ENCODE measurements at places on chromosomes 7 and 10.

DNA sequence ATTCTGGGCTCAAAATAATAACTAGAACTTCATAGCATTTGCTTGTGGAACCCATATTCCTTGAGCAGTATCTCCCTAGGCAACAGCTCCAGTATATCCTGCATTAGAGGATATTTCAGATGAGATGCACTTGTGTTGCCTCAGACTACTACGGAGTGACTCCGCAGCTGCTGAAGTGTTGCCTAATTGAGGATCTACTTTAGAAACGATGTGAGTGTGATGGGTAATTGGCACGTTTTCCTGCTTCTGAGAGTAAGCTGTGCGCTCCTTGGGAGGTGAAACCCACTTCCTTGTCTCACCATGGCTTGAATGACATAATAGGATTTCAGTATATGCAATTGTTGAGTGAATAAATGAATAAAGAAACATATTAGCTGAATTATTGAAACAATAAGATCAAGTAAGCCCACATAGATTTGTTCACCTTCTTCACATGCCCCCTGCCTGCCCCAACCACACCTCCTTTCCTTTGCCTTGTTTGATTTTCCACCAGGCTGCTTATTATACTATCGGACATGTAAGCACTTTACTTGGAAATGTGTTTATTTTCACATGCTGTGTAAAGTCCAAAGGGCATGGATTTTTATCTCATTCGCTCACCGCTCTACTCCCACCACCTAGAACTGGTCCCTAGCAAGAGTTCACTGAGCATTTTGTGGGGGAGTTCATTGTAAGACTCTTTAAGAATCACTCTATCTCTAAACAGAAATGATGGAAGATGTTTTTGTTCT lies 303.8 kb downstream of the KCNMA1 start:
- DNase-seq = no peak

DNA sequence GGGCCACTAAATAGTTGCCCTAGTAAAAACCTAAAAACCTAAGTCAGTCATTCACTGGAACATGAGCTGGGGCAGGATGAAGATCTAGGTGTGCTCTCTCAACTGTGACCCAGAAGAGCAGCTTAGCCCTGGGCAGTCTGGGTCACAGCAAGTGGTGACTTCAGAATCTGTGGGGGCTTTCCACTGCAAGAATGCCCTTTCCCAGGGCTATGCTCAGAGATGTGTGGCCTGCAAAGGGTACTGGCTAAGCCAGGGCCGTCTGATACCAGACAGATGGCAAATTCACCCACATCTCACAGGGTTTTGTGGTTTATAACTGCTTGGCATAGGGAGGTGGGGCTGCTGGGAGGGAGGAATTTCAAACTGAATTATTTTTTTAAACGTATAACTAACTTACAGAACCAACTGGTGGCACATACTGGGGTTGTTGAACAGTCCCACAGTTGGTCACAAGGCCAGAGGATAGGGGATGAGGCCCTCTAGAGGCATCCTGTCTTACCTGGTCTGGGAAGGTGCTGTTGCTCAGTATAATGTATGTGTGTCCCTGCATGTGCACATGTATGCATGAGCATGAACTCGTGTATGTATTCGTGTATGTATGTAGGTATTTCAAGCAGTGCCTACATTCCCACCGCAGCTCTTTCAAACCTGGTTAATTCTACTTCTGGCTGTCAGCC lies 63.2 kb downstream of the PRPF18 start:
- no peak for DNase-seq

- no peak for DNase-seq
Measured at GRCh38 chr10:60575105-60575504, 185.4 kb upstream of the ANK3 start.

- DNase-seq = no peak
Measured at GRCh38 chr7:32178677-32179366, 108.6 kb upstream of the PDE1C start.

- DNase-seq = no peak
Measured at GRCh38 chr10:129605986-129606518, 139.0 kb downstream of the MGMT start.

GRCh38 chr7:8089036-8089780 lies 120.6 kb downstream of the GLCCI1 start:
- no peak for DNase-seq

- DNase-seq = no peak
Measured at GRCh38 chr7:2508327-2509215, 11.0 kb upstream of the LFNG start.

DNA sequence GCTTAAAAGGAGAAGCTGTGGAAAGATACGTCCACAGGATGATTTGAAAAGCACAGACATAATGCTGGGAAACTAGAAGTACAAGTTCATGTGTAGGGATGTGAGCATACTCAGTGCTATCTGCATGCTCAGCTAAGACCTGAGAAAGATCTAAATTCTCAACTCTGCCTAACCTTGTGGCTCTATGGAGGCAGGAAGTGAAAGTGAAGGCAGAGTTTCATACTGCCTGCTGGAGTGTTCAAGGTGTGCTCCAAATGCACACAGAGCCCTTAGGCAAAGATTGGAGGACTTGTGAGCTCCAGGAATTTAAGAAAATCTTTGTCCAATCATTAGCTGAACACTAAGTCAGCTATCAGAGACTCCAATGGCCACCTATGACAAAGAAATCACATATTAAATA lies 190.9 kb downstream of the RNLS start:
- no peak for DNase-seq

DNA sequence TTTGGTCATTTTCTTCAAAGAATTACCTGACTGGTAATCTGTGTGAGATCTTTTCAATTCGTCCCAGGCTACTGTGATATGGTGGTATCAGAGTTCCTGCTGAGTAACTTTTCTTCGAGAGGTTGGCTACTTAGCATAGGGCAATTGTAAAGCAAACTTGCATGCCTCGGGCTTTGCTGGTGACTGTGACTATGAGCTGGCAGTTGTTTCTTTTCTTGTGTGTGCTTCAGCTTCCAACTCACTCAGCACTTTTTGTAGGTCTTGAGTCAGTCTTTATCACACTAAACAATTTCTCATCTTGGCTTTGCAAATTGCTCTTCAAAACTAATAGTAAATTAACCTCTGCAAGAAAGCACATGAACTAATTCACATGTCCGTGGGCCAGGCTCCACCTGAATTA lies 44.3 kb downstream of the PRR15 start:
- no peak for DNase-seq

DNA sequence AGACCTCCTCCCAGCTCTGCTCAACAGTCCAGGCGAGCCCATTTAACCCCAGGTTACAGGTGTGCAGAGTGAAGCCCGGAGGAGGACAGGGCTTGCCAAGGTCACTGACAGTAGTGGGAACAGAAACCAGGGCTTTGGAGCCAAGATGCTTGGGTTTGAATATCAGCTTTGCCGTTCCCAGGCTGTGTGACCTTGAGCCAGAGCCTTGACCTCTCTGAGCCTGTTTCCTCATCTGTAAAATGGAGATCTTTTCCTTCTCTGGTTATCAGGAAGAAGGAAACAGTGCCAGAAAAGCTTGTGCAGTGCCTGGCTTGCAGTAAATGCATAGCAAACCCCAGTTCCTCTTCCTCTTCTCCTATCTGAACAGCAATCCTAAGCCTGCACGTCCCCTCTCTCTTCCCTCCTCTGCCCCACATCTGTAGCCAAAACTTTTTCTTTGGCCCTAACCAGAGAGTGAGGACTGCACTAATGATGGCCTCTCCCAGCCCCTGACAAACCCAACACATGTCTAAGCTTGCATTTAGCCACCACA lies 21.4 kb upstream of the MLXIPL start:
- no peak for DNase-seq

DNA sequence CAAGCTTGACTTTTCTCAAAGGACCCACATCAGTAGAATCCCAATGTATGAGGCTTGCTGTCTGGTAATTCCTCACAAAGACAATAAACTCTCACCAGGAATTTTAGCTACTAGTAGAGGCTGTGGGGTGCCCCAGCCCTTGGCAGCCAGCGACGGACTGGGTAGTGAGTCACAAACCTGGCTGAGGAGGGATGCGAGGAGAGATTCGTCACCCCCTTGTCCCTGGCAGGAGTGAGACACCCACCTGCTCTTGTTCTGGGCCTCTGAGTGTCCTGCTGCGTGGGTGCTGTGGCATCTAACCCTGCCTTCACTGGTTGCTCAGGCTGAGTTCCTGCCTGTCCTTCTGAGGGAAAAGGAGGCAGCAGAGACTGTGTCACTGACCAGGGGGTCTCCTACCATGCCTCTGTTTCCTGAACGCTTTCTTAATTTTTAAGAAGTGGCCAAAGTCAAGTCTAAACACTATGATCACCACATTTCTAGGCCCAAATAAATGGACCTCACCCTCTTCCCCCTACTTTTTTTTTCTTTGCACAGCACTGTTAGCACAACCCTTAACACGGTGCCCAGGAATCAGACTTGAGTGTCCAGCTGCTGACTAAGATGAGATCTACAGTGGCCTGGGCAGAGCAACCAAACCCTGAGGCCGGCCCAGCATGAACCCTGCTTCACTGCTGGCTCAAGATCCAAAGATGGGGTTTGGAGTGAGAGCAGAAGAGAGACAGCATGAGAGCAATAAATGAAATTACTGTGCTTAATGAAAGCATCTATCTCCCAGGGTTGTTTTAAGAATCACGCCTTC lies 146.4 kb downstream of the ANLN start:
- DNase-seq = no peak

DNA sequence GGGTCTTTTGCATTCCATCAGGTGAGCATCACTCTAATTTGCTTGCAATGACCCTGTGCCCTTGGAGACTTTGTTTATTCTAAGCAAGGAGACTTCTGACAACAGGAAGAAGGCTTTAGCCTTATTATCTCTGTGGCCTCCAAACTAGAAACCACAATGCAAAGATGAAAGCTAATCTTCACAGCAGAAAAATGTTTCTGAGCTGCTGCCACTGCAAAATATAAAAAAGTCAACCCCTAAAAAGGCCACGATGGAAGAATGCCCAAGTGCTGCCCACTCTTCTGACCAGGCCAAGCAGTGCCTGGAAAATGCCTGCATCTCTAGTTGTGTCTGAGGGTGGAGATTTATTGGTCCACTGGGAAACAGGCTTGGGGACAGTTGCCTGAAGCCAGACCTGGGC lies 299.9 kb downstream of the C7orf25 start:
- DNase-seq = no peak
